Femur (tissue), 1 donor: ENCODE measurements at places on chromosomes 7 and 10.

DNA sequence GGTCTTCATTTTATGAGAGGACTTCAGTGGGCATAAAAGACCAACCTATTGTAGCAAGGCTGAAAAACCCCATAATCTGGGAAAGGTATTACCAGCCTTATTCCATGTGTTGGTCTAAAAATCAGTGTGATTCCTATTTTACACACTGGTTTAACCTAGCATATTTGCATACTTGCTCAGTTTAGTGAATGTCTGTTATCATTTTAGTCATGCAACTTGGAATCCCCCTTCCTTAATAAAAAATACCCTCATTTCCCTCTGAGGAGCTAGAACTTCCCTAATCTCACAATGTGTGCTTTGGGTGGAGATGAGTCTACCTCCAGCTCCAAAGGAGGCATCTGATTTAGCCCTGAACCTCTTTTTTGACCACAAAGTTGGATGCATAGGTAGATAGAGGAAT, 312.8 kb upstream of the SORCS1 start:
- DNase-seq: no peak

DNA sequence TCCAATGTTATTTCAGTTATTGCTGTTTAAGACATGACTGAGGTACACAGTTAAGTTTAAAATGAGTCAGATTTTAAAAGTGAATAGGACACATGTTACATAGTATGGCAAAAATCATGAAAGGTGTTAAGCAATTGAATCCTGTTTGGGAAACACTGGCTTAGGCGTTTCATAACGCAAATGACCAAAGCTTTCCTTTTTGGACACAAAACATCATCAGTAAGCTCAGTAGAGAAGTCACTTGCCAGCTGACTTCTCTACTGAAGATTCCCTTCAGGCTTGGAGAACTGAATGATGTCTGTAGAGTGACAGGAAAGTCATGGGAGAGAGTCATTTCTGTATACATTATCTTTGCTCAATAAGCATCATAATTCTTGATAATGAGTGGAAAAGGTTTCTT, 64.4 kb upstream of the RSBN1L start:
- DNase-seq: no peak

DNA sequence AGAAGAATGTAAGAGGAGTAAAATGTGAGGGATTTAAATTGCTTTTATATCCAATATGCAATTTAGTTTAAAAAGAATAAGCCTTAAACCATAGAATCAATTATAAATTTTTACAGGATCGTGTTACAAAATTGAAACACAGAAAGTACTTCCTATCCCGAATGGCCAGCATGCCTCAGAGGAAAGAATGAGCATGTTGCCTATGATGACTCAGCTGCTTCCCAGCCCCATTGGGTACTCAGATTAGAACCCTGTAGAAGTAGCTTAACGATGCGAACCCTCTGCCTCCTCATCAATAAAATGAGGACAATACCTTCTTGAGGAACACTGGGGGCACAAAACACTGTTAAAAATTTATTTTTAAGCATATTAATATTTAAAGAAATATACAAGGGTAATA, 113.4 kb upstream of the CDK1 start:
- DNase-seq: no peak

- no peak for DNase-seq
These were observed 74.6 kb downstream of the WDFY4 start for GRCh38 chr10:48759113-48759901.

GRCh38 chr7:107816011-107816566, 13.1 kb upstream of the SLC26A3 start:
- DNase-seq: no peak
